Esophagus muscularis mucosa (tissue), 4 donors: ENCODE measurements at places on chromosomes 1 and 21.

DNA sequence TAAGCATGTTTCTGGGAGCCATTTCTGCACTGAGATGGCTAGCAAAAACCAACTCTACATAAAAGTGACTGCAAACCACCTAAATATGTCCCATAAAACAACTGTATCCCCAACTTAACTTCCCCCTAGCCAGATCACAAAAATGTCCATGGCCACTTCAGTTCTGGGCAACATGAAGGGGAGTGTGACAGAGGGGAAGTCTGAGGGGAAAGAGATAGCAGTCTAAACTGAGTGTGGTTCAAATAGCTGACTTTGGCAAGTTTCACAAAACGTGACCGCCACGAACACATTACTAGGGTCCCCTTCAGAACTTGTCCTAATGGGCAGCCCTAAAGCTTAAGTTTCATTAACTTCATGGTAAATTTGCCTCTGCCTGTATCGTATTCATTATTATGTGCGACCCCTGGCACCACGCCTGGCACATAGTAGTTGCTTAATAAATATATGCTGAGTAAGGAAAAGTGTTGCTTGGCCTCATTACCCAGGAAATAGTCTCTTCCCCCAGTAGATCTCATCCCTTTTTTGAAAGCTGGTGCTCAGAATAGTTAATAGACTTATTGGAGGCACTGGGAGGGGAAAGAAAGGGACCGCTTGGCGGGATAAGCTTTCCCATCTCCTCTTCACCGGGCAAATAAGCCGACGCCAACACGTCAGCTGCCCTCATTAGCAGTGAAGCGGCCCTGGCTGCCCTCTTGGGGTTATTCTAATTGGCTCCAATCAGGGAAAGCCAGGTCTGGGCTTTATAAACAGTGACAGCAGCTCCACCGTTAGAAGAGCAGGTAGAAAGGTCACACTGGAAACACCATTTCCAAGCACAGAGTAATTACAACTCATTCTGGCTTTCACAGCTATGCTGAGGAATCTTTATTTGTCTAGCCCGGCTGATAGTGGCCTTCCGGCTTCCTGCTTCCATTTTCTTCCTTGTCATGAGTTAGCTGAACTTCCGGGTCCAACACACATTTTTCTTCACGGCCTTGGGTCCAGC lies 122.1 kb downstream of the LRIG2 start:
- peak; percentile 75 for DNase-seq

DNA sequence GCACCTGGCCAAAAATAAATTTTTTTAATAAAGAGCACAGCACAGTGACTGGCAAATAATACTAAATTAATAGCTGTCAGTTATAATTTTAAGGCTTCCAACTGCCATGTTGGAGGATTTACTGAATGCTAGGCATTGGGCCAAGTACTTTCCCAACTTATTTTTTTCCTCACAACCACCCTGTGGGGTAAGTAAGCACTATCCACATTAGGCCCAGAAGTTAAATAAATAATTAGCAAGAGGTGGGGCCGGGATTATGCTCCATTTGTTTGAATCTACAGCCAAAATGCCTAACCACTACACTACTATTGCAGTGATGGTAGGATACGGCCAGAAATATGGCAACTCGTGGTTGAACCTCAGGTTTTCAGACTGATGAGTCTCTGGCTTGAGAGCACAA lies 4.6 kb upstream of the TRNAU1AP start:
- DNase-seq: no peak

DNA sequence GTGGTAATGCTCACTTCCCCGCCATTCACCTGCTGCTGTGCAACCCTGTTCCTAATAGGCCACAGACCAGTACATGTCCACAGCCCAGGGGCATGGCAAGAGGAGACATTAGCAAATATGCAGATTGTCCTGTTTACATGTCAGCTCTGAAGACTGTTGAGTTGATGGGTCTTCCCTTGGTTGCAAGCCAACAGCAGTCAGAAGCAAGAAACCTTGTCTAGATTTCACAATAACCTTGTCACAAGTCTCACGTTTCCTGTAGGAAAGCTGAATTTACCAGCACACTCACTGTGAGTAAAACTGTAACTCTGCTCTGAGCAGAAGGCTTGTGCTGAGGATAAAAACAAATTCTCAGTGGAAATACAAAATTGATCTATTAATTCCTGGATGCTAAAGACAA lies 195.1 kb downstream of the HLX start:
- no peak for DNase-seq

GRCh38 chr1:203278082-203278884 lies 27.0 kb upstream of the BTG2 start:
- peak; percentile 98 for DNase-seq

DNA sequence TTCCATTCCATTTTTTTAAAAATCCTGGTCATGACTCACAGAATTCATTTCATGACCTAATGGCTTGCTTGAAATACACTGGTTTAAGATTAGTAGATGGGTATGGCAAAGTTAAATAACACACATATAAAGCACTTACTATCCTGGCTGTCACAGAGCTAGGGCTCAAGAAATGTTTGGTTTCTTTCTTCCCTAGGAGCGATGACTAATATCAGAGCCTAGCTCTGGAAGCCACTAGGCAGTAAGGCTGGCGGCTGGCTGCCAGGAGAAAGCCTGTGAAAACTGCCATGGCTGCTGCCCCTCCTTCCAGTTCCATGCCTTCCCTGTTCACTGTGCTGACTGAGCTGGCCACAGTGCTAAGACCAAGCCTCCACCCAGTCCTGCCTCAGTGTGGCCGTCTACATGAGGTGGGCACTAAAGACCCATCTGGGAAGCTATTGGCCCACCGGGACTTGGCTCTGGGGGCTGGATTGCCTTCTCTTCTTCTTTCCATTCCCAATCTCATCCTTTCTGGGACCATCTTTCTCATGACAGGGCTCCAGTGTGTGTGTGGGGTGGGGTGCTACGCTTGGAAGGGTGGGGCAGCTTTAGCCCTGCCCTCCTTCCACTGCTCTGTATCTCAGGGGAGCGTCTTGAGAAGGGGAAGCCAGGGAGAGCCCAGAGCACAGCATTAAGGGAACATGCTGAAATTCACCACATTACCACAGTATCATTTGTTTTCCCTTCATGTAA lies 10.8 kb upstream of the ASCL5 start:
- DNase-seq: no peak

GRCh38 chr1:56897150-56898004 lies 42.8 kb downstream of the C8A start:
- no peak for DNase-seq

GRCh38 chr1:153375511-153375910 lies at the start of gene S100A12:
S100A12 (minus strand) TSS chr1:153375621; CDS start chr1:153374592, 1,029 bp downstream.
- no peak for DNase-seq

- DNase-seq: no peak
Measured at GRCh38 chr1:220768126-220768601, 18.5 kb upstream of the MTARC1 start.

DNA sequence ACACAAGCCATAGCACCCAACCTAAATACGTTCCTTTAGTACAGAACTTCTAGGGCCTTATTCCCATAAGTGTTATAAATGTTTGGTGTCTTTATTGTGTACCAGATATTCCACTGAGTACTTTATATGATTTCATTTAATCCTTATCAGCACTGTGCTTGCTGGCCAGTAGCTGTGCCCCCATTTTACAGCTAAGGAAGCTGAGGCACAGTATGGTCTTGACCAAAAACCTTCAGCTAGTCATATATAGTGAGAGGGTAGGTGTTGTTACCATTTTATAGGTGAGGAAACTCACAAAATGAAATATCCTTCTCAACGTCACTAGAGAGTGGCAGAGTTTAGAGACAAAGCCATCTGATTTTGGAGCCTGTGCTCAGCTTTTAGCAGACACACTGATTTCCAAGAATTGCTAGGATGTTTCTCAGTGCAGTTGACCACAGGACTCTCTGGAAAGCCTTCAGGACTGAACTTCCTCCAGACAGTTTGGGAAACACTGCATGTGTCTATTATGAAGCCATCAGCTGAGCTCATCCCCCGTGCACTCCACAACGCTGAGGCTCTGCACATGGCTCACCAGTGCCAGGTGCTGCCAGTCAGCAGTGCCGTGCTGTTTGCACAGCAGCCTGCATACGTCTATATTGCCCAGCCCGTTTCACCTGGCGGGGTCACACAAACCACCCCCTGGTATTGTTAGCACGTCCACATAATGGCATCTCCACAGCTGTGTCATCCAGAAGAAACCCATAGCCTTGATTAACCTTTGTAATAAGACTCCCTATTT lies 15.4 kb downstream of the NPPA start:
- DNase-seq: no peak

DNA sequence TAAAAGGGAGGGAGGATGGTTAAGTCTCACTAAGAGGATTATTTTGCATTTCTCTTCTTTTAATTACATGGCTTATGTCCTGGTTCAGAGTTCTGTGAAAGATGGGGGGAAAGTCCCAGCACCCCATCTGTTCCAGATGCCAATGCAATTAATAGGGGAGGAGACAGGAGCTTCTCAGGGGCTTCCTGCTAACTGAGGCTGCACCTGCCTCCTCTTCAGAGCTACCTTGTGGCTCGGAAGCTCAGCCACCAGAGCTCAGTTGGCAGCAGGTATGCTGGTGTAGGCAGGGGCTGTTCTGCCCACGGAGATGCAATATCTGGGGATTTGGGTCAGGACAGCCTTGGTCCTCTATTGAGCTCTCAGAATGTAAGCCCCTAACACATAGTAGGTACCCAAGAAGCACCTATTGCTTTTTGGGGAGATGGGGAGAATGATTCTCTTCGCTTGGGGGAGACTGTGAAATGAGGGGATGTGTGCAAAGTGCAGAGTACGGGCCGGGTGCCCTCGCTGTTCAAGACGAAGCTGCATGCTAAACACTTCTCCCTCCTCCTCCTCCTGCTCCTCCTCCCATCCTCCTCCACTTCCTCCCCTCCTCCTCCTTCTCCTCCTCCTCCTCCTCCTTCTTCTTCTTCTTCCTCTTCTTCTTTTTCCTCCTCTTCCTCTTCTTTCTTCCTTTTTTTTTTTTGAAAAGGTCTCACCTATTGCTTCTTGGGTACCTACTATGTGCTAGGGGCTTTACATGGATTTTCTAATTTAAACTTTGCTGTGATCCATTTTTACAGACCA lies 279.0 kb downstream of the PTPRU start:
- peak; percentile 39 for DNase-seq

GRCh38 chr1:17874231-17874630 lies 119.1 kb downstream of the ACTL8 start:
- no peak for DNase-seq

- DNase-seq: no peak
Measured at GRCh38 chr1:81435175-81435574, 365.6 kb upstream of the ADGRL2 start.

GRCh38 chr1:17027403-17027802 lies 15.7 kb upstream of the ATP13A2 start:
- DNase-seq: no peak
